ENCODE measurements at places on chromosomes 11 and 22. TPM values are rescaled to one million over a fixed set of nuclear protein-coding genes. Genes with fewer than 3 reads are reported as not detected.

Gene MMP10
- not detected for total RNA-seq

Gene C11orf16
- not detected for total RNA-seq

Gene CCDC89
- total RNA-seq: 0.22 TPM

Gene IFITM10
- total RNA-seq: 0.92 TPM

Data from Right ventricle myocardium inferior (tissue), 1 donor.